Kidney (tissue), 22 donors: ENCODE measurements at places on chromosomes 4 and X. TPM values are rescaled to one million over a fixed set of nuclear protein-coding genes. Genes with fewer than 3 reads are reported as not detected.

DNA sequence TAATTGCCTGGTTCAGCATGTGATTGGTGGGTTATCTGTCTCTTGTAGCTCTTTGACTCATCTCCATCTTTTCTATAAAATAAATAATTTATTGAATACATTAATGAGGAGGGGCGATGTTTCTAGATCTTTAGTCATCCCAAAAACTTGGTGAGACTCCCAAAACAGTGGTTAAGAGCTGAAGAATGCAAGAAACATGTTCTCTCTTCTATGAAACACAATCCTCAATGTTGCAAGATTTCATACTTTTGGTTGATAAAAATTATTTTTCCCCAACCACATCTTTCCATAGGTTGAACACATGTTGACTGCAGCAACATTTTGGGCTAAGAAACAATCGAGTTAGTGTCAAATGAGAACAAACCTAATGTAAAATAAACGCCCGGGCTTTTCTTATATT lies 1.2 kb upstream of the TMEM47 start:
- no peaks in the 10 kb centered on the region for H3K4me1 ChIP-seq
- no peak overlapping the region for H3K27ac ChIP-seq
- no peak for DNase-seq
- no peaks in the 10 kb centered on the region for H3K36me3 ChIP-seq

GRCh38 chr4:55078987-55079386 lies 46.4 kb downstream of the KDR start:
- H3K4me3 ChIP-seq = no peak overlapping the region
- H3K4me1 ChIP-seq = no peaks in the 10 kb centered on the region
- no peaks in the 10 kb centered on the region for H3K27me3 ChIP-seq
- no peaks in the 10 kb centered on the region for H3K36me3 ChIP-seq
- H3K27ac ChIP-seq = peak overlapping the region; percentile 23

DNA sequence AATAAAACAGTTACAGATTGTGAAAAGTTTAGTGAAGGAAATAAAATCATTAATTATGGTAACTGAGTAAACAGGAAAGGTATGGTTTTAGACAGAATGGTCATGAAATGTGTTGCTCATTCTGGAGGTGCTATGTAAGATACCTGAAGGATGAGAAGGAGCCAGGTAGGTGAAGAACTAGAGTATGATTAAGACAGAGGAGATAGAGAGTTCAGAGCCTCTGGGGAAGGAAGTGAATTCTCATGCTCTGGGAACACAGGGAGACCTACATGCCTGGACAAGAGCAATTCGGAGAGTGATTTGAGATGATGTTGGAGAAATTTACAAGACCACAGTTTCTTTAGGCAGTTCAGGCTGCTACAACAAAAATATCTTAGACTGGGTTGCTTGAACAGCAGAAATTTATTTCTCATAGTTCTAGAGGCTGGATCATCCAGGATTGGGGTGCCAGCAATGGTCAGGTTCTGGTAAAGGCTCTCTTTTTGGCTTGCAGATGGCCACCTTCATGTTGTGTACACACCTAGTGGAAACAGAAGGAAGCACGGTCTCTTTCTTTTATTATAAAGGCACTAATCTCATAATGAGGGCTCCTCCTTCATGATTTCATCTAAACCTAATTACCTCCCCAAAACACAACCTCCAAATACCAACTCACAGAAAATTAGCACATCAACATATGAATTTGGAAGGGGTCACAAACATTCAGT lies 1416.1 kb downstream of the PCDH7 start:
- H3K36me3 ChIP-seq = no peaks in the 10 kb centered on the region
- H3K4me3 ChIP-seq = no peak overlapping the region
- no peak for DNase-seq
- no peaks in the 10 kb centered on the region for H3K4me1 ChIP-seq

FAT1 gene
- total RNA-seq = 254 TPM

- H3K36me3 ChIP-seq = no peaks in the 10 kb centered on the region
- H3K27me3 ChIP-seq = no peaks in the 10 kb centered on the region
- no peak overlapping the region for H3K4me3 ChIP-seq
- no peaks in the 10 kb centered on the region for H3K4me1 ChIP-seq
- no peak for DNase-seq
Measured at GRCh38 chrX:120697053-120697452, 67.2 kb upstream of the C1GALT1C1 start.
